ENCODE measurements at places on chromosomes 13 and 19. TPM values are rescaled to one million over a fixed set of nuclear protein-coding genes. Genes with fewer than 3 reads are reported as not detected.

DNA sequence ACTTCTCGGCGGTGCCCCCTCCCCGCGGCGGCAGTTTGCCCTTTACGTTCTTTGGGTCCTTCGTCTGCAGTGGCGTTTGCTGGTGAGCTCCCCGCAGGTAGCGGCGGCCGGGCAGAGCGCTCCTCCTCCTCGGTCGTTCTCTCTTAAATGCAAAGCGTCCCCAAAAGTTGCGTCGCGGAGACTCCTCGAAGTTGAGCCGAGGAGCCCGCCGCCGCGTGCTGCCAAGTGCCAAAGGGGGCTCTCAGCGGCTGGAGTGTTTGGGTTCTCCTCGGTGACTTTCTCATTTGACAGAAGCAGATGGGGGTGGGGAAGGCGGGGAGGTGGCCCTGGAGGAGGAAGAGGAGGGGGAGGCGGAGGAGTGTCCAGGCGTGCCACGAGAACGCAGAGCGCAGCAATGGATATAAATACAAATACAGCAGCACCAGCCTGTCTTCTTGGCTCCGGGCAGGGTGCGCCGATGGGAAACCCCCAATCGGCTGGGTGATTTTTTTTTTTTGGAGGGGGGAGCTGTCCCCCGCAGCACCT, at the start of gene SOX21:
Gene SOX21, minus strand, starts transcription at position 259 of the 525 bp plus-strand sequence. CDS start 496 bp downstream, outside the sequence.
- DNase-seq = no peak

- DNase-seq = peak; percentile 86
These were observed 298.8 kb downstream of the SHISA2 start for GRCh38 chr13:25752957-25753551.

DNA sequence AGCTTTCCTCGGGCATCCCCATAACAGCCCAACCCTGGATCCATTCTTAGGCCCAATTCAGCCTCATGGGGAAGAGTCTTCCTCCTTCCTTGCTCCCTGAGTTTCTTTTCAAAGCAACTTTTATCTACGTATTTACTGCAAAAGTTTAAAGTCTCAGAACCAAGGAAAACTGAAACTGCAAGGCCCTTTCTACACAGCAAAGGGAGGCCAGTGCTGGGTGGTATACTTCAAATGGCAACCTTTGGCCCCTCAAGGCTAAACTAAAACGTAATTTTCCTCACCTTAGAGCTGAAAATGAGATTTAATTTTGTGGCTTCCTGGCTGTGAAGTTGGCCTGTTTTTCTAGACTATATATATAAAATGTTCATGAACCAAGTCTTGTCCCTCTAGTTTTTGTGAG, 5.6 kb downstream of the CDX2 start:
- no peak for DNase-seq

DNA sequence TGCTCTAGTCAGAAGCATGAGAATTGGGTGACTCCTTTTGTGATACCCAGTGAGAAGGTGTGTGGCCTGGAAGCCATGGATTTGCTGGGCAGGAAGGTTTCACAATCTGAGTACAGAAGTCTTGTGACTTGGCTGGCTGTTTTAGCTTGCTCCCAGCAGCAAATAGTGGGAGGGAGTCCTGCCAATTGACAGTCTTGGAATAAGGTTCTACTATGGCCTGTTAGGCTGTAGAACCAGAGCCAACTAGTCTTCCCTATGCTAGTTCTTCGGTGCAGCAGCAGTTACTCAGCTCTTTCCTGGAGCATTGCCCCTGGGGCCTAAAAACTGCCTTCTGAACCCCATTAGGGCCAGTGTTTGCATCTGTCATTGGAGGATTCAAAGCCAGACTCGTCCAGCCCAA, 1935.4 kb upstream of the PCDH20 start:
- DNase-seq = no peak

- peak; percentile 90 for DNase-seq
These were observed 194.5 kb downstream of the KATNAL1 start for GRCh38 chr13:30112602-30113435.

DNA sequence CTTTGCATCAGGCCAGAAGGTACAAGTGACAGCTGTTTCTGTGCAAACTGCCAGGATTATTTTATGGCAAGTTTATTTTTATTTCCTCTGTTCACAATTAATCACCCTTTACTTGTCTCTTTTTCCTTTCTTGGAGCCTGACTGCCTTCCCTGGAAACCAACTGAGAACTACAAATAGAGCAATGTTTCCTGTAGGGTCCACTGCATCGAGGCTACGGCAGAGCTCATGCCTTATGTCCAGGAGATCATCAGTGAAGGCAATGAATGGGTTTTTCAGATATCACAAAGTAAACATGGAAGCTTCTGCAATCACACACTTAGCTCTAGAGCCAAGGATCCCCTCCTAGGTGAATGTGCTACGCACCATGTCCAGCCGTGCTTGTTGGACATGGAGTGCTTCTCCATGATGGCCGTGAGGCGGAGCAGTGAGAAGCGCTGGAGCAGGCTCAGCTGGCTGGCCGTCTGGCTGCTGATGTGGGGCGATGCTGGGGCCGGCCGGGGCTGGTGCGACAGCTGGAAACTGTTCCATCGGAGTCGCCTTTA, 110.9 kb downstream of the KL start:
- DNase-seq = peak; percentile 31

- DNase-seq = no peak
These were observed 185.7 kb downstream of the ABCC4 start for GRCh38 chr13:95115525-95115924.

DNA sequence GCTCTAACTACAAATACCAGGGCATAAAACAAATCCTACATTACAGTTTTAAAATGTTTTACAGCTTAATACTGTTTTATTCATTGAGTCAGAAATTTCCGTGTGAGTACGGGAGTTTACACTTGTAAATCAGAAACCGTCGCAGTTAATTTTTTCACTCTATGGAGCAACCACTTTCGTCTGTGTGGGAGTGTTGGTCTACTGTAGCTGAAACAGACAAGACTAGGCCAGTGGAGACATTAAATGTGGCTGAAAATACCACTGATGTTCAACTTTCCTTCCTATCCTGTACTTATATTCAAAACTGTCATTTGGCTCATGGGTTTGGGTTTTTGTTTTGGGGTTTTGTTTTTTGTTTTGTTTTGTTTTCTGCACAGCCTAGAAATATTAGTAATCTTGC, 268.7 kb downstream of the DCT start:
- no peak for DNase-seq

- DNase-seq = no peak
These were observed 95.4 kb downstream of the RNASEH2B start for GRCh38 chr13:51004918-51005460.

- DNase-seq = no peak
These were observed 127.6 kb upstream of the IRS2 start for GRCh38 chr13:109913936-109914510.

GRCh38 chr13:40585911-40586471, 80.5 kb downstream of the FOXO1 start:
- DNase-seq = no peak

GRCh38 chr13:28271056-28271840, 132.9 kb downstream of the PAN3 start:
- DNase-seq = no peak

GRCh38 chr19:2288338-2288817, 6.4 kb upstream of the PEAK3 start:
- DNase-seq = no peak

GRCh38 chr13:36294096-36294495, 3.5 kb downstream of the CCDC169 start:
- DNase-seq = no peak

DNA sequence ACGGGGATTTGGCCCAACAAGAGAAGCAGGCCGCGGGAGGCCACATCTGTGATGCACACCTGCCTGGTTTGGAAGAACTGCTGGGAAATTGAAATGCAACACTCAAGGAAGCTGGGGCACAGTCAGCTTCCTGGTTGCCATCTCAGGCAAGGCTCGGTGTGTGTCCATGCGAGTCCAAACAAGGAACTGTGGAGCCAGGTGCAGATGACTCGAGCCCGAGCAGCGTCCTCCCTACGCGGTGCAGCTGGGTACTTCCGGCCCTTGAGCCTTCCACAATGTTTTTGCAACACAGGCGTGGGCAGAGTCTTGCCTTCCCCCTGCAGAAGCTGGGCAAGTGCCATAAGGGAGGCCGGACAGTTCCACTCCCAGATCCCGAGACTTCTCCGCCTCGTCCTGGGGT, 94.6 kb downstream of the CRYL1 start:
- DNase-seq = no peak

DNA sequence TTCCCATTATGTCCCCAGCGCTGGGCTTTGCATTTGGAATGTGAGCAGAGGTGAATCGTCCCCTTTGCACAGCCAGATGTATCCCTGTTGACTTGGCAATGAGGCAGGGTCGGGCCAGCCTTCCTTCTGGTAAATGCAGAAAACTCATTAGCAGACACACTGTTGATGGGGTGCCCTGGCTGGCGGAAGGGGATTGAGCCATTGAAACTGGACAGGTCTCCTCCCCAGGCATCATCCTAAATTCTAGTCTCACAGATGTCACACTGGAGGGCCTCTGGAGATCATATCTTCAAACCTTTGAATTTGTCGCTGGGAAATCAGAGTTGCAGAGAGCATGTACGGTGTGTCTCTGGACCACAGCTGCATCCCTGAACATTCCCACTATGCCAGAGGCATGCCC, 219.5 kb upstream of the TSHZ3 start:
- no peak for DNase-seq

GRCh38 chr13:78657699-78658629, 991 bp downstream of the OBI1 start:
- DNase-seq = no peak

DNA sequence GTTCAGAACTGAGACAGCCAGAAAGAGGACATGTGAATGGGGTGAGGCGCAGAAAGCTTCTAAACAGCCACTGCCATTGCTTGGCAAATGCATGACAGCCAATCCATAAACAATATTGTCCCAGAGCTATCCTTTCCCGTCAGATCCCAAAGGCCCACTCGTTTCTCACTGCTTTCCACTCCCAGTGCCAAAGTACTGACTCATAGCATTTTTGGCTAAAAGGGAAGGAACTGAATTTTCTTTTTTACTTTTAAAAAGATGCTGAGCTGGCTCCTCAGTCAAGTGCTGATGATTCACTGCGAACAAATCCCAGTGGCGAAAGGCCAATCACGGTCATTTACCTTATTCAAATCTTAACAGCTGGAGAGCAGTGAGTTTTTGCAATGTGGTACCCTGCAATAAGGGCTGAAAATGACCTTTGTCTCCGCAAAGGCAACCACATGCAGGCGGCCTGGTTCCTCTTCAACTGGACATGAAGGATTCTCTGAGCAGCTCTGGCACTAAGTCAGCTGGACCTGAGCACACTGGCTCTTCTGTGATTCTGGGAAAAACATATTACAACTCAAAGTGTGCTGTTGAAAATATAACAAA, 151.7 kb downstream of the DCLK1 start:
- DNase-seq = peak; percentile 82

DNA sequence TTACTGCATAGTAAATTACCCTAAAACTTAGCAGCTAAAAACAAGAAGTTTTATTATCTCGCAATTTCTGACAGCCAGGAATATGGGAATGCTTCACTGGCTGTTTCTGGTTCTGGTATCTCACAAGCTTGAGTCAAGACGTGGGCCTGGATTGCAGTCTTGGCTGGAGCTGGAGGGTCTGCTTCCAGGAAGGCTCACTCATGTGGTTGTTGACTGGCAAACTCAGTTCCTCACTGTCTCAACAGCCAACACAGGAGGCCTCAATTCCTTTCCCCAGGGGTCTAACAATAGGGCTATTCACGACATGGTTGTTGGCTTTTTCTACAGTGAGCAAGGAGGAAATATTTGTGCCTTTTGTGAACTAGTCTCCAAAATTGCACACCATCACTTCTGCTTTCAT, 146.3 kb downstream of the GPC5 start:
- peak; percentile 5 for DNase-seq

GRCh38 chr19:45883881-45884681, 1.9 kb downstream of the IRF2BP1 start:
- DNase-seq = no peak

The RGL3 gene
- 0.96 TPM for total RNA-seq

The PRODH2 gene
- total RNA-seq = 5.5 TPM

The CFAP97D2 gene
- 7.5 TPM for total RNA-seq

The CD33 gene
- total RNA-seq = 5.3 TPM

The ZNF254 gene
- 28.2 TPM for total RNA-seq

The PCP2 gene
- total RNA-seq = not detected

The PNMA8B gene
- 3.1 TPM for total RNA-seq

The ODAD3 gene
- total RNA-seq = 1.4 TPM

The ZNF570 gene
- 9.6 TPM for total RNA-seq

The HCST gene
- total RNA-seq = not detected

The ZNF57 gene
- total RNA-seq = 2.6 TPM

The LGALS14 gene
- not detected for total RNA-seq

The ALKBH7 gene
- total RNA-seq = 97.5 TPM

The CALM3 gene
- total RNA-seq = 82.8 TPM
